ENCODE measurements at places on chromosomes 7 and 10.

GRCh38 chr10:35063837-35064454, 26.2 kb downstream of the CUL2 start:
- no peak for DNase-seq

- DNase-seq = no peak
Observed at GRCh38 chr10:813286-813685, 118.2 kb downstream of the LARP4B start.

DNA sequence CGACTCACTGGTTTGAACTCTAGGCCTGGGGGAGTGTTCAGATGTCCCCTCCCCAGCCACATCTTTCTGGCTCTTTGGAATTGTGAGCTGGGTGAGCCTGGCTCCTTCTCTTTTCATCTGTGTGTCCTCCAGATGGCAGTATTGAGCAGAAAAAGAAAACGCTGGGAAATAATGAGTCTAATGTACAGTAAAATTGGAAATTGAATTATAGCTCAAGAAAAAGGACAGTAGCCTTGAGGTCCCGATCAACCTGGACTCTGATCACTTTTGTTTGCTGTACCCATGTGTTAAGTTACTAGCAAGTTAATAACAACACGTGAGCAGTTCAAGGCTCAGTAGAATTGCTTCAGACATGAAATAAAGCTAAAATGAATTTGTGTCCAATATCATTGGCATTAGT, 77.9 kb downstream of the SNX10 start:
- peak; percentile 34 for DNase-seq

DNA sequence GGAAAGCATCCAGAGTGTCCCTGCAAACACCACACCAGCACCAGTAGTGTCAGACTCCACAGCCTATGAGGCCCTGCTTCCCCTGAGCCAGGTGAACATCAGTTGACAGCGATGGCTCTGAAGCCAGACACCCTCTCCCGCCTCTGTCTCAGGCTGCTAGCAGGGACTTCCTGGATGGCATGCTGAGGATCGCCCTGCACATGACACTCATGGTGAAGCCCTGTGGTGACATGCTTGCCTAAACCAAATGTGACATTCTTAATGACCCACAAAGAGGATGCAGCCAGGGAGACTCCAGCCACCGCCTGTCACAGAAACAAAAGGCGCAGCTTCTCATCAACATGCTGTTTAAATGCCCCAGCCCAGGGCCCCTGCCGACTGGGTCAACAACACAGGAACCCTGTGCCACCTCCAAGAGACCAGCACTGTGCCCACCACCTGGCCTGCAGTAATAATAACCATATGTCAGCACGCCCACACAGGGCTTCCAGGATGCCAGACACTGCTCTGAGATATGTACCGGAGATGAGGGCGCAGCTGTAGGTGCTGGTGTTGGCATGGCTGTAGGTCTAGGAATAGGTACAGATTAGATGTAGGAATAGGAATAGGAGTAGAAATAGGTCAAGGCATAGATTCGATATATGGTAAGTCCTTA, 81.3 kb downstream of the GRID1 start:
- no peak for DNase-seq

GRCh38 chr10:76045174-76045573, 613.8 kb downstream of the LRMDA start:
- DNase-seq = no peak

GRCh38 chr10:88337134-88337533, 246.0 kb downstream of the RNLS start:
- no peak for DNase-seq

- no peak for DNase-seq
Observed at GRCh38 chr7:139944248-139944647, 115.2 kb downstream of the TBXAS1 start.

- DNase-seq = no peak
Observed at GRCh38 chr7:21370283-21370982, 57.5 kb upstream of the SP4 start.

- no peak for DNase-seq
Observed at GRCh38 chr10:17626656-17627055, 9.5 kb upstream of the HACD1 start.

GRCh38 chr10:31215052-31215451, 104.0 kb upstream of the ZEB1 start:
- DNase-seq = no peak

All from activated naive CD4-positive, alpha-beta T cell treated with anti-CD3 and anti-CD28 coated beads for 36 hours (primary cell).